ENCODE measurements at places on chromosomes 11 and 22.

DNA sequence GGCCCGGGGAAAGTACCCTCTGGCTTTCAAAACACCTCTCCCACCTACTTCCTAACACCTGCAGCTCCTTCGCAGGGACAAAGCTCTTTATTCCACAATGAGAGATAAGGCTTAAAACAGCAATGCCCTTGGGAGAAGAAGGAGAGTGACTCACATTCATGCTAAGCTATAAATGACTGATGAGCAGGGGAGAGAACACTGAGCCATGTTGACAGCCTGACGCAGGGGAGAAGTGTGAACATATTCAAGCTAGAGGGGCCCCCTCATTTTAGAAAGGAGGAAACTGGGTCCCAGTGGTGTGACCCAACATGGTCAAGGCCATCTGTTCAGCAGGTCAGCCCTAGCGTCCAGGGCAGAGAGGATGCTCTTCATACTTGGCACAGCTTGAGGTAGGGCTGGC, 171.8 kb downstream of the DSCAML1 start:
- no peak for DNase-seq

DNA sequence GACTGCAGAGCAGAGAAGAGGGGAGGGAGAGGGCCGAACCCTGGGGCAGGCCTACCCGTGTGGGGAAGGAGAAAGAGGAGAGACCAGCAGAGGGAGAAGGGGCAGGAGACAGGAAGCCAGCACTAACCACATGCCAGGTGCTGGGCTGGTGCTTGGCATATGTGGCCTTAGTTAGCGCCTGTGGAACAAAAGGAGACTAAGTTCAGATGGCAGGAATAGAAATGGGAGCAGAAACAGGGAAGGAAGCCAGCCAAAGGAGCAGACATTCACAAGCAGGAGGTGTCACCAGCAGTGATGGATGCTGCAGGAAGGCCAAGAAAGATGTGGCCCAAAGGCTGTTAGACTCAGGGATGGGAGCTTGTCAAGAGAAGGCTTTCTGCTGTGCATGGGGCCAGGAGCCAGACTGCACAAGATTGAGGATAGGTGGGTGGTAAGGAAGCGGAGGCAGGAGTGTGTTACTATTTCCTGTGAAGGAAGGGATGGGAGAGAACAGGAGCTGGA, 26.7 kb downstream of the TREH start:
- DNase-seq = no peak

GRCh38 chr11:86570020-86570419, 102.4 kb downstream of the ME3 start:
- no peak for DNase-seq

GRCh38 chr11:125994509-125994908, 48.7 kb downstream of the VSIG10L2 start:
- DNase-seq = no peak

GRCh38 chr11:65087216-65087615, 3.2 kb downstream of the ZFPL1 start:
- DNase-seq = no peak

- no peak for DNase-seq
Measured at GRCh38 chr11:71342116-71342515, 89.7 kb upstream of the SHANK2 start.

DNA sequence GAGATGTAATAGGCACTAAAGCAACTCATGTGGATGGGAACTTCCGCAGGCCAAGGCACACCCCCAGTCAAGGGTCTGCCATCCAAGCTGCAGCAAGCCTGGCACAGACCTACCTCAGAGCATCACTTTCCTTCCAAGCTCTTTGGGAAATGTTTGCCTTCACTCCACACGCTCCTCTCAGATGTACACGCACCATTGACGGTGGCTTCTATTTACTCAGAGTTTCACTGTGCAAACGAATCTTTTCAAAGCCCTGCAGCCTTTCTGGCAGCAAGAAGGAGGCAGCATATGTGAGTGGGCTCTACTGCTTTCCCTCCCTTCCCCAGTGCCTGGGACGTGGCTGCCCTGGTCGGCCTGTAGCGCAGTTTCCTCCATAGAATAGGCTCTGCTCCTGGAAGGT, 60.9 kb upstream of the USP47 start:
- DNase-seq = no peak

DNA sequence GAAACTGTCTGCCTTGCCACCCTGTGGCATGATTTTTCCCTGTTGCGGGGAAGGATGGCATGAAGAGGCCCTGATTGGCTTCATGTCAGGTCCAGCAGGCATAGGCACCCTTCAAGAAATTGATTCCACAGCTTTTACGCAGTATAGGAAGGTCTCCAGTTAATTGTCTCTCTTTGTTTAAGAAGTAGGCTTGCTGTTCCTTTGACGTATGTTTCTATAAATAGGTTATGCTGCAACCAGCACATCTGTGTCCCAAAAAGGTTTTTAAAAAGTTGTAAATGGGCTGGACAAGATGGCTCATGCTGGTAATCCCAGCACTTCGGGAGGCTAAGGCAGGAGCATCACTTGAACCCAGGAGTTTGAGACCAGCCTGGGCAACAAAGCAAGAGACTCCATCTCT, 62.6 kb downstream of the CD6 start:
- DNase-seq = no peak

DNA sequence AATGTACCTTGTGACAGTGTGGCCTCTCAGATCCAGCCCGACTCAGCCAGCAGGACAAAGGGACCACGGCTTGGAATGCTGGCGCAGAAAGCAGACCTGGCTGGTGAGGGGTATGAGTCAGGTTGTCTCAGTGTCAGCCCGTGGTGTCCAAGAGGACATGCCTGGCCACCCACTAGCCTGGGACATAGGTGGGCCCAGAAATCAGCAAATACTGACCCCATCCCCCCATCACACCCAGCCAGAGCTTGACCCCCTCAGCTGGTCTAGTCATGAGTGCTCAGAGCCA, 4.5 kb downstream of the BANF1 start:
- no peak for DNase-seq

DNA sequence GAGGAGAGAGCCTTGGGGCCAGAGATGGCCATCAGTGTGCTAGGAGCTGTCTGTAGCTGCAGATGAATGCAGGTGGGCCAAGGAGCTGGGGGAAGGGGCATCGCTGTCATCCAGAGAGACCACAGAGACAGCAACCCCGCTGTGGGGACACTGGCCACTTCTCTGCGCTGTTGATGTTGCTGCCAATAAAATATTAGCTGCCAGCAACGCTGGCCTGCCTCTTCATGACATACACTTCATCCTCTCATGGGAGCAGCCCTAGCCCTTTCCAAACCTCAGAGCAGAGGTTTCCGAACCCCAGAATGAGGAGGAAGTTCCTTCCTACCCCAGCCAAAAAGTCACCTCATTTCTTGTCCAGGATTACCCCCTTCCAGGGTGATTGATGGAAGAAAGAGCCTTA, 106.2 kb downstream of the PARVA start:
- no peak for DNase-seq

- no peak for DNase-seq
Measured at GRCh38 chr11:12218909-12219308, 108.5 kb downstream of the MICAL2 start.

GRCh38 chr11:111176603-111177002, 68.9 kb upstream of the POU2AF2 start:
- DNase-seq = no peak

DNA sequence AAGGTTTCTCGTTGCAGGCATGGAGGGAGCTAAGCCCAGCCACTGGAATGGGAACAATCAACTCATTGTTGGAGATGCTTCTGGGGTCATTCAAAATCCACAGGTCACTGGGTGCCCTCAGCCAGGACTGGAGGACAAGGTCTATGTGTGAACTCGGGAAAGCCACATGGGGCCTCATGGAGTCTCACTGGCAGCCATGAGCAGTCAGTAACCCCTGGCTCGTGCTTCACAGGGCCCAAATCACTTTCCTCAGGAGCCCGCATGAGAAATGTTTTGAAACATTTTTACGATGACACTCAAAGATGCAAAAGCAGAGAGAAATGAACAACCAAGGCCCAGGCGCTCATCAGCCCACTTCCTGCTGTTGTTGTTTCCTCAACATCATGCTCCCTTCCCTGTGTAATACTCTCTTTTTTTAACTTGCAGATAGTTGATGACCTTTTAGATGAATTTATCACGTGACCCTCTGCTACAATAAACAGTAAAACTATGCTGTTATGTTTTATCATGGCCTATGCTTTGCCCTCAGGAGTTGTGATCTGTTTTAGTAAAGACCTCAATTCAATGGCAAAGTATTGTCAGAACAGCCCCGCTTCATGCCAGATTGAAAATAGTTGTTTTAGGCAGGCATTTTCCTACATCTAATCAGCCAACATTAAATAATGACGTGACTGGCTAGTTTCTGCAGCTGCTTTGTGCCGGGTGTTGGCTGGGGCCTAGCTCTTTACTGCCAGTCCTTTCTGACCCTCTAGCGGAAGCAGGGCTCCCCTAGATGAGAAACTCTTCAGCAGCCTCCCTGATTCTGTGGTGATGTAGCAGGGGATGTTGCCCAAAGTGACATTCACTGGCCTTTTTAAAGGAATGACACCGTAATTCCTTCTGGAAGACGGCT, 39.7 kb downstream of the ADAMTS15 start:
- DNase-seq = no peak

- DNase-seq = no peak
Measured at GRCh38 chr22:37403267-37403960, 23.9 kb downstream of the ELFN2 start.

DNA sequence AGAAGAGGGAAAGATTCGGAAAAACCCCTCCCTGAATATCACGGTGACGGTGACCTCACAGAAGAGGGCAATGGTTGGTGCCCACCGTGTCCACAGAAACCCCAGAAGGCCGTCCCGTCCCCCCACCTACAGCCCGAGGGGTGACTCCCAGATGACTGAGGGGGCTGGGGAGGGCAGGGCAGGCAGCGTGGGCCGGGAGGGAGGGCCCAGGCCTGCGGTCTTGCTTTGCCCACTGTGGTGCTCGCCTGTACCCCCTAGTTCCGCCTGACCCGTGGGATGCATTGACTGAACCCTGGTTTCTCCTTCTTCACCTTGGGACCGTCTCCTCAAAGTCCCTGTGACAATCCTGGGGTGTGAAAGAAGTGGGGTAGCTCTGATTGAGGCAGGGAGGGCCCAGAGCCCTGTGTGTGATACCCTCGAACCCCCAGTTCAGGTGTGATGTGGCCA, 526.7 kb downstream of the BRD1 start:
- DNase-seq = no peak

GRCh38 chr11:33930317-33931021, 38.6 kb upstream of the LMO2 start:
- DNase-seq = no peak

DNA sequence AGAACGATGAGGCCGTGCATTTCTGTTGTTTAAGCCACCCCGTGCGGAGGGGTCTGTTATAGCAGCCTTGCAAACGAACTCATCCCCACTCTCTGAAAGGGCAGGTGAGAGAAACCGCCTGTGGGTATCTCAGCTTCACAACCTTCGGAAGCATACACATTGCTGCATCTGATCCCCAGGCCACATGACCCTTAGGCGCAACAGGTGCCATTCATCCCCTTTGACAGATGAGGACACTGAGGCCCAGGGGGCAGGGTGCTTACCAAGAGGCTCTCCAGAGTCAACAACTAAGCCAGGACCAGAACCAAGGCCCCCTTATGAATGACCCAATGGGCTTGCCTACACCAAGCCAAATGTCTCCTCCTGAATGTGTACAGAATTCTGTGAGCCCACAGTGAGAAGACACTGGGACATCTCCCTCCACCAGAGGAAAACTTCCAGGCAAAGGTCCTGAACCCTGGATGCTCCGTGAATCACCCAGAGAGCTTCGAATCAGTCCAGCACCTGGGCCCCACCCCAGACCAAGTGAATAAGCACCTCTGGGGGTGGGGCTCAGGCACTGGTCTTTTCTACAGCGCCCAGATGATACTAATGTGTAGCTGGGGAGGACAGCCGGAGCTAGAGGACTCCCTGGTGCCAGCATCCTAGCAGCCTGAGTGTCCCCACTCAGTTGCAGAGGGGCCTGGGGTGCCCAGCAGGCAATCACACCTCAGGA, 83.2 kb downstream of the BUD13 start:
- DNase-seq = no peak

- peak; percentile 31 for DNase-seq
Measured at GRCh38 chr22:30212363-30212995, 34.1 kb downstream of the LIF start.

DNA sequence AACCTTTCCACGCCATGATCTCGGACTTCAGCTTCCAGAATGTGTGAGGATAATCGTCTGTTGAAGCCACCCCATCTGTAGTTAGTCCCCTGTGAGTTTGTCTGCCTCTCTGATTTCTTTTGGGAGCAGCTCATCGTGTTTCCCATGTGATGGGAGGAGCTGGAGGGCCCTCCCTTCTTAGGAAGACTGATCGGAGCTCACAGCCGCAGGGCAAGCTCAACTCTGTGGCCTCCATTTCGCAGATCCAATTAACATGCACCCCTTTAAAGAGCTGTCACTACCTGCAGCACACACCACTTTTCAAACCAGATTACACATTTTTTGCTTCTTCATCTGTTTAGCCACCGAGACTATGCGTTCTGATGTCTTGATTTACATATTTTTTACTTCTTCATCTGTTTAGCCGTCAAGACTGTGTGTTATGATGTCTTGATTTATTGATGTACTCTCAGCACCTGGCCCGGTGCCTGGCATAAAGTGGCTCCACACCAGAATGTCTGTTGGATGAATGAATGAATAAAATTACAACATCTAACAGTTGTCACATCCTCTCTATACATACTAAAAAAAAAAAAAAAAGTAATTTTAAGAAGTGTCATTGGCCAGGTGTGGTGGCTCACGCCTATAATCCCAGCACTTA, 14.9 kb upstream of the PPFIA1 start:
- DNase-seq = no peak

- DNase-seq = no peak
Measured at GRCh38 chr11:132858223-132858622, 674.1 kb downstream of the OPCML start.

All from hematopoietic multipotent progenitor cell treated with erythropoietin and hydrocortisone succinate and interleukin-3 and kit ligand, for 17 days (in vitro differentiated cells).